Activated naive CD4-positive, alpha-beta T cell treated with anti-CD3 and anti-CD28 coated beads for 36 hours (primary cell): ENCODE measurements at places on chromosomes 2 and 18. TPM values are rescaled to one million over a fixed set of nuclear protein-coding genes. Genes with fewer than 3 reads are reported as not detected.

The C2orf78 gene
- total RNA-seq: not detected

The DYNC1I2 gene
- total RNA-seq: 37.8 TPM

The KIAA2012 gene
- total RNA-seq: not detected

The HMSD gene
- total RNA-seq: 25.0 TPM

The ACSL3 gene
- 35.1 TPM for total RNA-seq

The TMEM169 gene
- 0.81 TPM for total RNA-seq

The AOX1 gene
- 0.45 TPM for total RNA-seq

The RAX gene
- not detected for total RNA-seq

- DNase-seq: no peak
These were observed 39.5 kb downstream of the AQP12A start for GRCh38 chr2:240731178-240731545.

GRCh38 chr2:109024477-109024876 is 35.5 kb upstream of the EDAR start:
- DNase-seq: no peak

GRCh38 chr2:42331569-42332284 is 29.3 kb downstream of the COX7A2L start:
- no peak for DNase-seq

DNA sequence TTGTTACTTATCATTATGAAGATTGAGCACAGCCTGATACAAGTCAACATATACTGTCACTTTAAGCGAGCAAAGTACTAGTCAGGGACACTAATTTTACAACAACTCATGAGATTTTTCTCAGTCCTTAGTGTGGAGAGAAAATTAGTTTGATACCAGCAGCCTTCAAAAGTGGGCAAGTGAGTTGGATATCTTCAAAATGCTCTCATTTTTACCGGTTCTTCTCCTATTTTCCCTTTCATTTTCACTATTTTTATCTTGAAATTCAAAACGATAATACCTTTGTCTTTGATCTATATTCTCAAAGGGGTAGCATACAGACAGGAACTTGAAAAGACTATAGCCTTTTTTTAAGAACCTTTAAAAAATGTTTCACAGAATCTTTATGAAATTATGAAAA is 52.0 kb upstream of the UBXN4 start:
- DNase-seq: no peak

GRCh38 chr2:146287281-146287680 is 1557.5 kb upstream of the ACVR2A start:
- DNase-seq: no peak

- no peak for DNase-seq
These were observed 456.5 kb upstream of the CWC22 start for GRCh38 chr2:180463608-180464007.

GRCh38 chr2:141348481-141348880 is 782.3 kb downstream of the LRP1B start:
- no peak for DNase-seq

- no peak for DNase-seq
These were observed 44.8 kb downstream of the TCF4 start for GRCh38 chr18:55543130-55543704.

DNA sequence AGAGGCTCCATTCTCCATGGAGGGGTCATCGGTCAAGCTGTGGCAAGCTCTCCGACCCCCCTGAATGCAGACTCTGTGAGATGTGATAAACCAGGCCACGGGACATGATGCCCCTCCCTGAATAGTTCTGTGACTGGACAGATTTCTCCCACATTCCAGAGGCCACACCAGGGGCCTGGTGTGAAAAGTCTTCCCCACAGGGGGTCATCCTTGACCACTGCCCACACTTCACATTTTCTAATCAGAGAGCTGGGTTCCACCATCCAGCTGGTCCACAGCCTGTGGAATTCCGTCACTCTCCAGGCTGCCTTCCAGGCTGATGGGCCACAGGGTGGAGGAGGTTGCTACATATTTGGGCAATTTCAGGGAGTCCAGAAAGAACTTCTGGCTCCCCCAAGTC is 51.3 kb upstream of the CYRIA start:
- no peak for DNase-seq

DNA sequence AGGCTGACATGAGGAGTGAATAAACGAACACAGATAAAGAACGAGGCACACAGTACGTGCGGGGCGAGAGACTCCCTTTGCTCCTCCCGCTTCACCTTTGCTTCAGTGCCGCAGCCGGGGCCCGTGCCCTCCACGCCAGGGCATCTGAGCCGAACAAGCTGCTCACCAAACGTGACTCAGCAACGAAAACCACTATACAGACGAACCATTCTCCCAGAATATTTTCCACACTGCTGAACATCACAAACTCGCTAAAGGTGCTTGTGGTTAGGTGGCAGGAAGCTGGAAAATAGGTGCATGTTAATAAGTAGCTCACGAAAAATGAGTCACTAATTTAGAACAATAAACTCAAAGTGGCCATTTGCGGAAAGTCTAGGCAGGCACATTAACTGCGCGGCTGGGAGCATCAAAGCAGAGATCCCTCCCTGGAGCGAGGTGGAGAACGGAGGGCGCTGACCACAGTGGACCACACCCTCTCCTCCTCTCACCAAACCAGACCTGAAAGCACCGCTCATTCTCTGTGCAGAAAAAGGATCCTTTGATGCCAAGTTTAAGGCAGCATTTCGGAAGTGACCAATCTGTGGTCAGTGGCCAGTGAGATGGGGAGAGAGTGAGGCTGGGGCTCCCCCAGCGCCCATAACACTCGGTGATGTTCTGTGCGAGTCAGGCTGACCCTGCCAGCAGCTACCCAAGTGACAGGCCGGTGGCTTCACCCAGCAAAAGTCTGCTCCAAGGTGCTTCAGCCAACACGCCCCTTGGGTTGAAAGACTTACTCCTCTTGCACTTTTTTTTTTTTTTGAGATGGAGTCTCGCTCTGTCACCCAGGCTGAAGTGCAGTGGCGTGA is 153.2 kb downstream of the HDAC4 start:
- DNase-seq: peak; percentile 61

DNA sequence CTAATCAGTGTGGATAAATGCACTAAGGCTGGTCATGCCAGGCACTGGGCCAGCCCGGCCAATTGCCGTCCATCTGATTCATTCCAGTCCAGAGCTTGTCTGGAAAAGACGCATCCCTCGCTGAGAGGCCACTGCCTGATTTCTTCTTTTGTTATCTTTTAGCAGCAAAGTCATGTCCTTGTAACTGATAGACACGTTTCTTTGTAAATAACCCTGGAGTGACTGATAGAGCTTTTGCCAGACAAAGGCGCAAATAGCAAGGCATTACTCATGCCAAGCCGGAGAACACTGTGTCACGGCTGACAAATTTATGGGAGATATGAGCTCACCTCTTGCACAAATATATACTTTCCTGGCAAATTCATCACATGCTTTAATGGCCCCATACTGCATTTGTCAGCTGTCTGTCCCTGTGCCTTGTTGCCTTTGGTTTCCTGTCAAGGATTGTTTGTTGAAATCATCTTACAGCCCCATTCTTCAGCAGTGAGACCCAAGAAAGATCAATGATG is 164.4 kb downstream of the ETAA1 start:
- no peak for DNase-seq

GRCh38 chr18:61869636-61870035 is 23.2 kb downstream of the RNF152 start:
- no peak for DNase-seq

- no peak for DNase-seq
These were observed 10.2 kb downstream of the RNASEH1 start for GRCh38 chr2:3547915-3548314.

GRCh38 chr2:38528534-38528933 is 74.2 kb downstream of the HNRNPLL start:
- DNase-seq: no peak

- no peak for DNase-seq
These were observed 247.7 kb downstream of the GLI2 start for GRCh38 chr2:120983344-120983743.

GRCh38 chr2:205700331-205701132 is 18.2 kb downstream of the NRP2 start:
- DNase-seq: no peak

DNA sequence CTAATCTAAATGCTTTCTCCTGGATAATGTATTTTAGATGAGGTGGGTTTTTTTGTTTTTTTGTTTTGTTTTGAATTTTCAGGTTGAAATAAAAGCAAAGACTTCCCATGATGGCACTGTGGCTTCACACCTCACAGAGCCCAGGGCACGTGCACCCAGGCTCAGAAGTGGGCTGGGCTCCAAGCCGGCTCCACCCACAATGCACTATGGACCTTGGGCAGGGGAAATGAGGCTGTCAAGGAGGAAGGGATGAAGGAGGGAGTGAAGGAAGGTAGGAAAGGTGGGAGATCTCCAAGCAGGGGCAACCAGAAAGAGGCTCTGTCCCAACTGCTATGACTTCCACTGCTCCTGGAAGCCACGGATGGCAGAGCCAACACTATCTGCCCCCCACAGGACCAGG is 60.4 kb downstream of the BIN1 start:
- no peak for DNase-seq

DNA sequence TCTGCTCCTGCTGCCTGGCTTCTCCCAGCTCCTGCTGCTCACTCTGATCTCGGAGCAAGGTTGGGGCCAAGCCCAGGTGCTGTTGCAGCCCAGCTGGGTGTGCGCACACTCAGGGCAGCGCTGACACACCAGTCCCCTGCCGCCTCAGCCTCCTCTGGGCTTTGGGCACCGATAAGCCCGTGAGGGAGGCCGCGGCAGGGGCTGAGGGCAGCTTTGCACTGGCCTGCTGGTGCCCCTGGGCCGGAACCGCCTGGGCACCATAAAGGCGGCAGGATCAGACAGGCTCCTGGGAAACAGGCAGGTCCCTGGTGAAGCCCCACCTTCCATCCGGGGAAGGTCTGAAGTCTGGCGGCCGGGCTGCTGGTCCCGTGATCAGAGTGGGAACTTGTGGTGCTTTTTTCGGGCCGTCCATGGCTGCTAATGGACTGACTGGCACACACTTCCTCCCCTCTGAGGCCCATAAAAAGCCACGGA is 14.1 kb upstream of the EML6 start:
- DNase-seq: no peak

DNA sequence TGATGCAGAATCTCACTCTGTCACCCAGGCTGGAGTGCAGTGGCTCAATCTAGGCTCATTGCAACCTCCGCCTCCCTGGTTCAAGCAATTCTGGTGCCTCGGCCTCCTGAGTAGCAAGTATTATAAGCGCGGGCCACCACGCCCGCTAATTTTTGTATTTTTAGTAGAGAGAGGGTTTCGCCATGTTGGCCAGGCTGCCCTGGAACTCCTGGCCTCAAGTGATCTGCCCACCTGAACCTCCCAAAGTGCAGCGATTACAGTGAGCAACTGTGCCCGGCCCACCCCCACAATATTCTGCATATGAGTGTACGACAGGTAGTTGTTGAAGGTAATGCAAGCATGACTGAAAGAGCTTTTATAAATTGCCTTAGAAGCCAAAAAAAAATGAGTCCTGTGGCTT is 1.2 kb downstream of the WDR75 start:
- DNase-seq: peak; percentile 24

DNA sequence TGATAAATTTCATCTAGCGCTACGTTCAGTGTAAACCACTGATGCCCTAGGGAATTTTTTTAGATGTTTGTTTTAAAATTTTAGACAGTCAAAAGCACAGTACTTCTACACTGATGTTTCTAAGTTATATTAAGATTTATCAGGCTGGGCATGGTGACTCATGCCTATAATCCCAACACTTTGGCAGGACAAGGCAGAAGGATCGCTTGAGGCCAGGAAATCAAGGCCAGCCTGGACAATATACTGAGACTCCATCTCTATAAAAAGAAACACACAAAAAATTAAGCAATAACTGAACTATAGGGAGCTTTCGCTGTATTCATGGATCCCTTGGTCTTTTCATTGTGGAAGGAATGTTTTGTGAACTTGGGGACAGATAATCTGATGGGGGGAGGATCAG is 50.6 kb upstream of the MAPRE2 start:
- DNase-seq: no peak

- no peak for DNase-seq
These were observed 24.5 kb downstream of the MRPL30 start for GRCh38 chr2:99205491-99205890.
